ENCODE measurements at places on chromosomes 2 and 18.

- no peak for DNase-seq
These were observed 13.7 kb downstream of the ADRA2B start for GRCh38 chr2:96102596-96103186.

DNA sequence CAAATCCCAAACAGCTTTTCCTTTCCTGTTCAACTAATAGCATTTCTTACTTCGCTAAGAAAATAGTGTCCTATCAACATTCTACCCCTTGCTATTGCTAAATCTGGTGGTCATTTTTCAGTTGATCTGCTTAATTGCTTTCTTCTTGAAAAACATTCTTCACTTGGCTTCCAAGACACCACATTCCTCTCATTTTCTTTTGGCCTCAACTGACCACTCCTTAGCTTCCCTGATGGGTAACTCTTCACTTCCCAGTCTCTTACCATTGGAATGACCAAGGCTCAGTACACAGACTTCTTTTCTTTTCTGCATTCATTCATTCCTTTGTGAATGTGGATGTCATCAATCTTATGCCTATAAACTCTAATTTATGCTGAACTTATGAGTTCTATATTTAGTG lies 230.8 kb upstream of the CDH2 start:
- no peak for DNase-seq

- no peak for DNase-seq
These were observed 24.4 kb upstream of the AAK1 start for GRCh38 chr2:69667805-69668382.

- DNase-seq = no peak
These were observed 319.9 kb upstream of the THUMPD2 start for GRCh38 chr2:40098786-40099470.

DNA sequence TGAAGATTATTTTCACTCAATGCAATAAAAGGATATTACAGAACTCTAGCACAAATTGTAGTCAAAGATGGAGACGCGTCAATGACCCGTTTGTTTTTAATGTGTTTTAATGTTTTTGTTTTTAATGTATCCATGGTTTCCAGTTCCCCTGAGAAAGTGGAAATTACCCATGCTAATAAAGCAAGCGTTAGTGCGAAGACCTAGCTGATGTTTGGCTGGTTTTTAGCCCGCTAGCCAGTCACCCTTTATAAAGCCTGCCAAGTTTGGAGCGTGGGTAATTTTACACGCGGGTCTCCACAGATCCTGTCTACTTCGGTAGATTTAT lies 430 bp upstream of the CHMP1B start:
- no peak for DNase-seq

- no peak for DNase-seq
These were observed 101.2 kb downstream of the NEB start for GRCh38 chr2:151632993-151633565.

- DNase-seq = no peak
These were observed 58.7 kb upstream of the ATL2 start for GRCh38 chr2:38435775-38436174.

DNA sequence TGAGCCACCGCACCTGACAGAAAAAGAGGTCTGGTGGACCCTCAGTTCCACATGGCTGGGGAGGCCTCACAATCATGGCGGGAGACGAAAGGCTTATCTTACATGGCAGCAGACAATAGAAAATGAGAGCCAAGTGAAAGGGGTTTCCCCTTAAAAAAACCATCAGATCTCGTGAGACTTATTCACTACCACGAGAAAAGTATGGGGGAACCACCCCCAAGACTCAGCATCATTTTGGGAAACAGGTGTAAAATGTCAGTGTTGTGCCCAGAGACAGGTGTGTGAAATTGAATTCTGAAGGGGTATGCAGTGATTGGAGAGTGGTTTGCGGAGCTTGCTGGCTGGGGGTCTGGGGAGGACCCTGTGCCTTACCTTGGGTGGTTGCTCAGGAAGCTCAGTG lies 4.6 kb upstream of the D2HGDH start:
- DNase-seq = no peak

DNA sequence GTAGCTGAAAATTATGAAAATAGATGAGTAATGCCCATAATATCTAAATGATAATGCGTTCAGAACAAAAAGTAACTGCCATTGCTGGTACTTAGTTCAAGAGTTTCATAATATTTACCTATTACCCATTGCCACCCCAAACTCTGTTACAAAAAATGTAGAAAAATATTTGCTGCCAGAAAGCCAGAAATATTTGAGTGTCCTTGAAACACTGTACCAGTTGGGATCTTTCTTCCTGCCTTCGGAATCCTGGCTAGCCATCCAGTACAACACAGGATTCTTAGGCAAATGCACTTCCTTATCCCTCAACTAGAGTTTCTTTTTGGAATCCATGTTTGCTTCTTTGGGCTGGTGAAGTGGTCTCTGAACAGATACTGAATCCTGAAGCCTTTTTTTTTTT lies 207.1 kb downstream of the MCFD2 start:
- DNase-seq = no peak

DNA sequence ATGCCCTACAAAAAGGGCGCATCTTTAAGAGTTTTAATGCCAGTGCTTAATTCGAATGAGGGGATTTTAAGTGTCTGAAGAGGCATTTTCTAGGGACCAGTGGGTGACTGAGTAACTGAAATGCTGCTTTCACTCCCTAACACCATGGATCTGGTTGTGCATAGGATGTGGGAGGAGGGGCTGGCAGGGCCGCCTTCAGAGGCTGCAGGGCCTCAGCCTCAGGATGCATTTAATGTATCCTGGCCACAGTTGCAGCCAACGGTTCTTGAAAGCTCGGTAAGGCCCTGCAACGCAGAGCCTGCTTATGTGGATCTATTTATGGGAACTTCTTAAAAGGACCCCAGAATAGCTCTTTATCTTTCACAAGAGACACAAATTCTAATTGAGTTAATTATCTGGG lies 25.8 kb upstream of the IL18RAP start:
- DNase-seq = no peak

DNA sequence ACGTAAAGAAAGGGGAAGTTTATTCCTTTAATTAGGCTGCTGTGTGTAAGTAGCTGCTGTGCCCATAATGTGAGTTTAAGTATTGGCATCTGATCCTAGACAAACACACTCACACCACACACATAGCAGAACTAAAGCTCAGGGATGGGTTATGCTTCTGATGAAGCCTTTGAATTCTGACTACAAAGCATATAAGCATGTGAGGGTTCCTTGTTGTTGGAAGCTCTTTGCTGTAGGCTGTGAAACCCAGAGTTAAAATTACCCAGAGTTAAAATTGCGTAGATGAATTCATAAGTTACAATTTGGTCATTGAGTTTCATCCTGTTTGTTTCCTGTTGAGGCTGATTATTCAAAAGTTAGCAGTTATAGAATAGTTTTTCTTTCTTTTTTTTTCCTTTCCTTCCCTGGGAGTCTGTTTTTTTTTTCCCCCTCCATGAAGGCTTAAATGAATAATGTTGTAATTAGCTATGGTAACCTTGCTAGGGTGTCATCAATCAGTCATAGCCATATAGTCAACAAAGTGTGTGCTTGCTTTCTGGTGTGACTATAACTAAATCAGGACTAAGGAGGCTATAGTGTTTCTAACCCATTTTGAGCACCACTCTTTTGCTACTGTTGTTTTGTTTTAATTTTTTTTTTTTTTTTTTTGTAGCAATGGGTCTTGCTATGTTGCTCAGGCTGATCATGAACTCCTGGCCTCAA lies 426.1 kb downstream of the PARD3B start:
- no peak for DNase-seq
